ENCODE measurements at places on chromosomes 12 and 14. TPM values are rescaled to one million over a fixed set of nuclear protein-coding genes. Genes with fewer than 3 reads are reported as not detected.

ARG2 gene
- 61.1 TPM for total RNA-seq

LRRC43 gene
- total RNA-seq = 1.2 TPM

ARHGDIB gene
- total RNA-seq = 199 TPM

GALNT16 gene
- 0.30 TPM for total RNA-seq

ZNF740 gene
- 12.7 TPM for total RNA-seq

PLA2G1B gene
- total RNA-seq = not detected

NR1H4 gene
- not detected for total RNA-seq

SRRM4 gene
- not detected for total RNA-seq

TGM1 gene
- 0.91 TPM for total RNA-seq

RTL1 gene
- not detected for total RNA-seq

PTGDR gene
- total RNA-seq = not detected

P2RX2 gene
- total RNA-seq = not detected

SELPLG gene
- total RNA-seq = not detected

AKAP5 gene
- total RNA-seq = 0.65 TPM

PXMP2 gene
- total RNA-seq = 26.4 TPM

BHLHE41 gene
- 0.15 TPM for total RNA-seq

BCL11B gene
- total RNA-seq = under 0.01 TPM

RPL10L gene
- total RNA-seq = not detected

IRAK4 gene
- 17.5 TPM for total RNA-seq

GLIPR1L1 gene
- total RNA-seq = not detected

PYGL gene
- 78.1 TPM for total RNA-seq

ENO2 gene
- total RNA-seq = 8.1 TPM

CD69 gene
- 2.0 TPM for total RNA-seq

TOMM20L gene
- not detected for total RNA-seq

DNAH10 gene
- total RNA-seq = under 0.01 TPM

AKAP3 gene
- 0.97 TPM for total RNA-seq

DEPDC4 gene
- total RNA-seq = 0.32 TPM

RNASE2 gene
- not detected for total RNA-seq

NPAS3 gene
- 0.32 TPM for total RNA-seq

CLECL1 gene
- total RNA-seq = not detected

PRR4 gene
- not detected for total RNA-seq

MEG3 gene
- 87.2 TPM for total RNA-seq

WASHC3 gene
- total RNA-seq = 50.7 TPM

KRT85 gene
- total RNA-seq = not detected

ERBB3 gene
- total RNA-seq = not detected

PEBP1 gene
- total RNA-seq = 156 TPM

OR6C4 gene
- total RNA-seq = not detected

PTHLH gene
- total RNA-seq = 0.97 TPM

All from epithelial cell of umbilical artery (primary cell).